CD4-positive, alpha-beta T cell treated with Interleukin-17A for 4 hours (primary cell): ENCODE measurements at places on chromosomes 1 and 21.
A peak's percentile ranks its signal among the peaks of the same experiment; 100 is the strongest.

DNA sequence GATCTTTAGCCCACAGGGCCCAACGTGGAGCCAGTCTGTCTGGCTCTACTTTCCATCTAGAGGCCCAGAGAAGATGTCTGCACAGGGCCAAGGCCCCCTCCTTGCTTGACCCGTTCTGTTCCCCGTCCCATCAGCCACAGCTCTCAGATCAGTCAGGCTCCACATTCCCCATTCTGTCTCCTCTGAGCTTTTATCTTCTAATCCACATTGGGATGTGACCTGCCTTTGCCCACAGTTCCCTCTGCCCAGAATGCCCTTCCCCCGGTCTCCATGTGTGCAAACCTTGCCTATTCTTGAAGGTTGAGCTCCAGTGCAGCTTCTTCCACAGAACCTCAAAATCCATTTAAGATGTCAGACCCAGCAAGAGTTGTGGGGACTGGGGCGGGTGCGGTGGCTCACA lies 53.3 kb upstream of the WASF2 start:
- no peak for DNase-seq

- DNase-seq, result no peak
Observed at GRCh38 chr1:17161137-17161740, 42.0 kb upstream of the PADI2 start.

- DNase-seq, result no peak
Observed at GRCh38 chr1:177343445-177343844, 172.7 kb downstream of the BRINP2 start.

DNA sequence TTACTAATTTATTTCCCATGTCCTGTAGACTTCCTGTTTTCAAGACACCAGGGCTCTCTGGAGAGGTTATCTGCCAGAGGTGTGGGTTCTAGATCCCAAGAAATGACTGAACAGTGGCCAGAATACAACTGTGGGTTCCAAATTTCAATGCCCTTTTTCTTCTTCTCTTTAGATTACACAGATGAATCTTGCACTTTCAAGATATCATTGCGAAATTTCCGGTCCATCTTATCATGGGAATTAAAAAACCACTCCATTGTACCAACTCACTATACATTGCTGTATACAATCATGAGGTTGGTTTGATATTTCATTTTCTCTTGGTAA lies 15.0 kb downstream of the IFNAR2 start:
- DNase-seq, result no peak

DNA sequence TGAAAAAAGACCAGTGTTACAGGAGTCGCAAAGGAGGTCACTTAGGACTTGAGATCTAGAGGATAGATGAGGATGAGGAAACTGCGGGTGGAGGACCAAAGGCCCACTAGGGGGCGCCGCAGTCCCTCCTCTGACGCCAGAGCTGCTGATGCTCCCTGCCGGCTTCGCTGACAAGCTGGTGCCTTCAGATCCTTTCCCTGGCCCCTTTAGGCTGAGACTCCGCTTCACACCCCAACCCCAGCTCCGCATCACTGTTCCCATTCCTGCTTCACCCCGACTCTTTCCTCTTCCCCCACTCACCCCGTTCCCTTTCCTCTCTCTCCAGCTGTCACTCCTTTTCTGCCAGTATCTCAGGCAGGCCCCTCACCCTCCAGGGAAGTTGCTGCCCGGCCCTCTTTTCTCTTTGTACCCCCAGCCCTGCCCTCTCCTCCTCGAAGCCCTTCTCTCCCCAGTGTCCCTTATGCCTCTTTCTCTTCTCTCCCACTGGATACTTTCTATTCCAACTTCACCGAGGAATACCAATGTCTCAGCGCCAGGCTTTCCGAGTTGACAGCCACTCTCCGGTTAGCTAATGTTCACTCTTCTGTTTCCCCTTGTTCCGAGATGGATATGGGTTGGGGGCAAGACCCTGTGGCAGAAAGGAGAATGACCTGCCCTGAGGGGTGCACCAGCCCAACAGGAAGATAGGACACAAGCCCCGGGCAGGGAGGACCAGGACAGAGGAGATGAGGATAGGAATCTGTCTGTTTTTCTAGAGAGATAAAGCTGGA lies 4.5 kb downstream of the KCNJ9 start:
- peak; percentile 88 for DNase-seq

DNA sequence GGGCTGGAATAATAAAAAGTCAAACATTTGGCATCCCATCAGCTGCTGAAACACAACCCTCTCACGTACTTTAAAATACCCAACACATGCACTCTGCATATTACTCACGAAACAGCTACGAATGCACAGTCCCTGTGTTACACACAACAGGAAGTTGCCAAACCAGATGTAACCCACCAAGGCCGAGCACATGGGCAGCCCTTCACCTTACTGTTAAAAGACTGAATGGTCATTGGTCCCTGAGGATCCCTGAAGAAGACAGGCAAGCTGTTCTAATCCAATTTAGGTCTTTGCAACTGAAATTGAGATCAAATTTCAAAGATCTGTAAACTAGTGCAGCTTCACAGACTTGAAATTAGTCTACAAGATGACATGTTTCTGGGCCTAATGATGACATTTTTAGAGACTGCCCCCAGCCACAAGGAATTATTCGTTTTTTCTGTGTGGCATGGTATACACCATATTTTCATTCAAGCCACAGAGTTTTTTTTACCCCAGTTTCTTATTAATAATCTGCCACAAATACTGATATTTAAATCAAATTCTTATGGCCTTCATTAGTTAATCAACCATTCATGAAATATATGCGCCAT lies 25.6 kb upstream of the IER5 start:
- peak; percentile 24 for DNase-seq

DNA sequence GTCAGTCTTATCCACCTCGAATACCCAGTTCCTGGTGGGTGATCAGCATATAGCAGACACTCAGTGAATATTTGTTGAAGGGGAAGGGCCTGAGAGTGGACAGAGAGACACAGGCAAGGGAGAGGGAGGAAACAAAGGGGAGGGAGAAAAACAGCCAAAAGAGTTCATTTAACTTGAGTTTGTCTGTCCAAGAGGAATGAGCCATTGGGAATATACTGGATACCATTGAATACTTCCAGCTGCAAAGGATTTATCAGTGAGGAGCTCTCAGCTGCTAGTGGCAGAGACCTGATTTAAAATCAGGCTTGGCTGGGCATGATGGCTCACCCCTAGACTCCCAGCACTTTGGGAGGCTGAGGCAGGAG lies 11.5 kb upstream of the BGLAP start:
- DNase-seq, result no peak

GRCh38 chr1:88549536-88549935 lies 134.5 kb upstream of the PKN2 start:
- DNase-seq, result no peak

GRCh38 chr1:21736011-21736410 lies 46.9 kb downstream of the USP48 start:
- no peak for DNase-seq

GRCh38 chr1:179369751-179370341 lies 4.1 kb downstream of the AXDND1 start:
- DNase-seq, result peak; percentile 49

DNA sequence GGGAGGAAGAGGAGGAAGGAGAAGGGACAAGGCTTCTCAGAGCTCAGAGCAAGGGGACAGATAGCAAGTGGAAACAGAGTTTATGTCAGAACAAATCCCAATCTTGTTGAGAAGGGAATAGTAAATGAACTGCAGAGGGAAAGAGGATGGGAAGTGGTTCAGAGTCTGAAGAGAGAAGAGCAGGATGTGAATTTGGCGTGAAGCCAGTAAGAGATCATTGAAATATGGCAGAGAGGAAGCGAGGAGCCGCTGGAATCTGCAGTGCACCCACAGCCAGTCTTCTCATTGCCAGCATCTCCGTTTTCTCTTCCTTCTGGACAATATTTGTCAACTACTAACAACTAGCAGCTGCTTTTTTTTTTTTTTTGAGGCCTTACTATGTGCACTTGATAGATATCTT lies 19.1 kb downstream of the OLFML3 start:
- DNase-seq, result no peak

DNA sequence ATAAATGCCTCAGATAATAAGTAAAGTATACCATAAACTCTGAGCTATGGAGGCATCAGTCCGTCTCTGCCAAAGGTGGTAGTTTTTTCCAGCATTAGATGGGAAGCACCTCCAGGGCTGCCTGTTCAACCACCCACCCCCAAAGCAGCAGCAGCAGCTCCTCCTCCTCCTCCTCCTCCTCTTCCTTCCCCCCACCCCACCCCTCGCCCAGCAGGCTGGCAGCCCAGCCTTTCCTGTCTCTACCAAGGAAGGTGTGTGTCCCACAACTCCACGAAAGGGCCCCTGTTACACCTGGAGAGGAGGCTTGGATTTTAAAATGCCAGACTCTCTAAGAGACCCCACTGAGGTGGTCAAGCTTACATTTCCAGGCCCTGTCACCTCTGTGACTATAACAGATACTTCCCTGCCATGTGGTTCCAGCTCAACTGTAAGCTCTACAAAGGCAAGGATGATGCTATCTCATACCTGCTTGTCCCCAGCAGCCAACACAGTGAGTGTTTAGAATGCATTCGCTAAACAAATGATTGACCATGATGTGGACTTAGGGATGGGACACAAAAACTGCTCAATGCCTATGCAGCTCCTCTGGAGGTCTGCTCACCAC lies 76.7 kb downstream of the GFI1 start:
- DNase-seq, result peak; percentile 28

GRCh38 chr1:199898654-199899053 lies 128.9 kb upstream of the NR5A2 start:
- DNase-seq, result no peak

DNA sequence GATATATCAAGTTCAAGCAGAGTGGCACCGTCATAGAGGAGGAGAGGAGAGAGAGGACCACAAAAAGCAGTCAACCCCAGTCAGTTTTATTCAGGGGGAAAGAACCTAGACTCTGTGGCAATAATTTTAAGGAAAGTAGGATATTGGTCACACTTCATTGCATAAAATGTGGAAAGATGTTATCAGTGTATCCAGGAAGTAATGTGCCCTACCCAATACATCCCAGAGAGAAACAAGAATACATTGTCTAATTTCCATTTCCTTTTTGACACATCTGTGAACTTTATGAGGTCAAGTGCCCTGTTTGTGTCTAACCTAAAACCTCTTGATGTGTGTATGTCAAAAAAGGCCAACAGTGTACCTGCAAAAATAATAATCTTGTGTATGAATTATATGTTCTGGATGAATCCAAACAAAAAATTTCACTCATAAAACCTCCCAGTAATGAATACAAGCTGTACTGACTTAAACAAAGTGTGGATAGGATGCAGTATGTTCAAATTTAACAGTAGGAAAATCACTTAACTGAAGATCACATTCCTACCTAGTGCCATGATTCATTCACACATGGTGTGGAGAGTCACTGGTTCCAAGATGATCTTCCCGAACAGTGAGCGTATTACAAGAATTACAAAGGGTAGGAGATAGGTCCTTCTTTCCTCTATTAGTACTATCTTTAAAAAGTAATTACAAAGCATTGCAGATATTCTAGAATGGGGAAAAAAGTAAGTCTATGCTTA lies 712.1 kb upstream of the CXADR start:
- no peak for DNase-seq

GRCh38 chr1:29361686-29362085 lies 125.4 kb downstream of the PTPRU start:
- no peak for DNase-seq

DNA sequence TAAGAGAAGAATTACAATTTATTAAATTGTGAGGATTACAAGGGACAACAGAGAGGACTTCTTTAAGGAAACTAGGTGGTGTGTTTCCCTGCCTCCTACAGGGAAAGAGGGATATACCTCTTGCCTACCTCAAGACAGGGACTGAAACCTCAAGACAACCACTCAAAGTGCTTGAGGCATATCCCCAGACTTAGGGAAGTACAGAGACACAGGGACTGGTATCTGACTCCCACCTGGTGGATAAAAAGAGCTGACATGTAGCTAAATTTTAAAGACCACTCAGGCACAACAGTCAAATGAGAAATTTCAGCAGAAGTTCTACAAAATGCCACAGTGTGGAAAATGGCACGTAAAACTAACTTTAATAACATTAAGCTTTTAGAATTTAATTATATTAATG lies 21.3 kb downstream of the DENND2C start:
- DNase-seq, result no peak

- DNase-seq, result no peak
Observed at GRCh38 chr1:34587761-34588160, 167.1 kb upstream of the GJB5 start.

GRCh38 chr1:117209094-117209493 lies 1.6 kb downstream of the VTCN1 start:
- no peak for DNase-seq

DNA sequence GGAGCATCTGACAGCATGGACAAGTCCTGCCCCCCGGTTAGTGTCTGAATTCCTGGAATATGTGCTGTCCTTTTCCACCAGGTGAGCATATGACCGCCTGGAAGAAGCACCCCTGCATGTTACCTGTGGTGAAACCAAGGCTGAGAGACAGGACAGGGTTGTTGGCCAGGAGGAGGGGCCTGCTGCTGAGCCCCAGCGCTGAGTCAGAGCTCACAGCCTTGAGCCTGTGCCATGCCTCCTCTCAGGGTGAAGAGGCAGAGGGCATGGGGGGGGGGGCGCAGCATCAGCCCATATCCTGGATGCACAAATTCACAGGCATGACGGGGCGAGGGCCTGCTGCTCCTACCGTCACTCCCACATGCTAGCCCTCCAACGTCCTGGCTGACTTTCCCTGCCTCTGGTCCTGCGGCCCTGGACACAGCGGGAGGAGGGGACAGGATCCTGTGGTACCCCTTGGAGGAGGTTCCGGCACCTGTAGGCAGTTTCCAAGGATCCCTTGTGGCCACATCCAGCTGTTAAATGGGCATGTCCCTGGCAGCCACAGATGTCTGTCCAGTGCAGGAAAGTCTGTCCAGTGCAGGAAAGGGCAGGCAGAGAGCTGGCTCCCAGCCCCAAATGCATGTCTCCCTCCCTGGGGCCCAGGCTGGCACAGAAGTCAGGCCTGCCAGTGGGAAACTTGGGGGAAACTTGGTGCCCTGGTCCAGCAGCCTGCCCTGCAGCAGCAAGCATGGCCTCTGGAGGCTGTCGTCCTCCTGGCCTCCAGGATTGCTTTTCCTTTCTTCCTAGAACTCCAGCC lies 23.9 kb downstream of the TTC34 start:
- no peak for DNase-seq

DNA sequence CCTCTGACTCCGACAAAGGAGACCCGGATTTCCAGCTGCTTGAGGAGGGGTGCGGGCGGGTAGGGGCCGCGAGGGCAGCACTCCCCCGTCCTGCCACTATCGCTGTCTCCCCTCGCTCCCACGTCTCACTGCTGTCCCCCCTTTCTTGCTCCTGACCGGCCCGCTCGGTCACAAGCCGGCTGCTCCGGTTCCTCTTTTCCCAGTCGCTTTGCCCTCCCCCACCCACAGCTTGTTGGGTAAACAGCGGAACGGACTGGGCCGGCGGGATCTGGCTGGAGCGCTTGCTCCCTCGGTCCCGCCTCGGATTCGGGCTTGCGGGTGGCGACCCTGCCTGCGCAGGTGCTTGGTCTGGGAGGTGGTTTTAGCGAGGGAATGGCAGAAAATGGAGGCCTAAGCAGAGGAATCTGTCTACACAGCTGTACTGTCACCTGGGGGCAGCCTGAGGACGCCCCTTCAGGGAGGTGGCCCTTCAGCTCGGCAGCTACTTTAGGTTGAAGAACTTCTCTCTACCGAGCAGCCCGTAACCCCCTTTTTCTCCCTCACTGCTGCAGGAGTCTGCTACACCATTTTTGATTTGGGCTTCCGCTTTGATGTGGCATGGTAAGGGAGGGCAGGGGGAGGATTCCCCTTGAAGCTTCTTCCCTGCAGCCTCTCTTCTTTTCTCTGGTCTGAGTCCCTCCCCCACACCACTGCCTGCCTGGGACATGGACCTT lies 645 bp downstream of the ATP6V0B start:
- peak; percentile 59 for DNase-seq
